ENCODE measurements at places on chromosomes 1 and 21.

DNA sequence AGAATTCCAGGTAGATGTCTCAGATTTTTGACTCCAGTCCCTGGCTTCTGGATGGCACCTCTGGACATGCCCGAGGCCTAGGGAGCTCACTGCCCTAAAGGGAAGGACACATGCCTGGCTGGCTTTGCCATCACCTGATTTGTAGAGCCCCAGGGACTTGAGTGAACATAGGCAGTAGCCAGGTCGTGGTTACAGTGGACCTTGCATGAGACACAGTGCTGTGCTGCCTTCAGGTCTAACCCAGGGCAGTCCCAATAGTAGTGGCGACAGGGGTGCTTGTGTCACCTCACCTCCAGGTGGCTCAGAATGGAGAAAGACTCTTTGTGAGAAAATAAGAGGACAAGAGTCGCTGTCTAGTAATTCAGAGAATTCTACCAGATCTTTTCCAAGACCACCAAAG is 166.7 kb downstream of the USP25 start:
- no peak for DNase-seq

DNA sequence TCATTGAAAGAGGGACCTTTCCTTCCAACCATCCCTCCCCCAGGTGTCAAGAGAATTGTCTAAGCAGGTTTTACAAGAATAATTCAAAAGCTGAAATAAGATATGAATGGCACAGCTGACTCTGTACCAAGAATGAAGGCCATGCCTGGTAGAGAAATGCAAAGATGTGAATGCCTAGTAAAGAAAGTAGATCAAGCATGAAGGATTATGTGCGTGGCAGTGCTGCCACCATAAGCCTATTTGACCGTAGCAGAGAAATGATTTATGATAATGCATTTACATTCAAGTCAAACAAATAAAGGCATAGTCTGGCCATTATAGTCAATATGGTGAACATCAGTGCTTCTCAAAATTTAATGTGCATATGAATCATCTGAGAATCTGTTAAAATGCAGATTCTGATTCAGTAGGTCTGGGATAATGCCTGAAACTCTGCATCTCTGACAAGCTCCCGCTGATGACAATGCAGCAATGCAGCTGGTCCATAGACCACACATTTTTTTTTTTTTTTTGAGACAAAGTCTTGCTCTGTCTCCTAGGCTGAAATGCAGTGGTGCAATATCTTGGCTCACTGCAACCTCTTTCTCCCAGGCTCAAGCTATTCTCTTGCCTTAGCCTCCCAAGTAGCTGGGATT is 16.6 kb upstream of the CLCA4 start:
- no peak for DNase-seq

DNA sequence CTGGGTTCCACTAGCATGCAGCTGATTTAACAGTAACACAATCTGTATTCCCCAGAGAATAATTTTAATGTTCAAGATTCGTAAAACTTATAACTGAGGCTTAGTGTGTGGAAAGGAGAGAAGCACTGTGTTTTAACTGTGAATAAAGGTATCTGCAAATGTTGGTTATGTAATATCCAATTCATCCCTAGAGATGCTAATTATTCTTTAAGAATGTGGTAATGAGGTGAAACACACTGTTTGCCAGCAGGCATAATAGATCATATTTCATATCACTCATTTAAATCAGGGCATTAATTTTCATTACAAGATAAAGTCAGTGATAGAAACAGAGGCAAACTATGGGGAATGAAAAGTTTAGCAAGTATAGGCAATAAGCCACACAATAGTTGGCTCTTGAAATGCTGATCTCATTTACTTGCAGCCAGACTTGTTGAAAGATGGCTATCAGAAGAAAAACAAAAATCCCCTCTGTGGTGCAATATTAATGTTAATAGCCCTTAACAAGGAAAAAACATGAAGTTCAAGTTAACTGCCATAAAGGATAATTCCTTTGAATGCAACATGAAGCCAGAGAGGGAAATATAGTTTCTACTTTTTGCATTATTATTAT is 33.4 kb downstream of the HMCN1 start:
- DNase-seq, result no peak

- DNase-seq, result no peak
These were observed 23.4 kb upstream of the ATF3 start for GRCh38 chr1:212585210-212585609.

DNA sequence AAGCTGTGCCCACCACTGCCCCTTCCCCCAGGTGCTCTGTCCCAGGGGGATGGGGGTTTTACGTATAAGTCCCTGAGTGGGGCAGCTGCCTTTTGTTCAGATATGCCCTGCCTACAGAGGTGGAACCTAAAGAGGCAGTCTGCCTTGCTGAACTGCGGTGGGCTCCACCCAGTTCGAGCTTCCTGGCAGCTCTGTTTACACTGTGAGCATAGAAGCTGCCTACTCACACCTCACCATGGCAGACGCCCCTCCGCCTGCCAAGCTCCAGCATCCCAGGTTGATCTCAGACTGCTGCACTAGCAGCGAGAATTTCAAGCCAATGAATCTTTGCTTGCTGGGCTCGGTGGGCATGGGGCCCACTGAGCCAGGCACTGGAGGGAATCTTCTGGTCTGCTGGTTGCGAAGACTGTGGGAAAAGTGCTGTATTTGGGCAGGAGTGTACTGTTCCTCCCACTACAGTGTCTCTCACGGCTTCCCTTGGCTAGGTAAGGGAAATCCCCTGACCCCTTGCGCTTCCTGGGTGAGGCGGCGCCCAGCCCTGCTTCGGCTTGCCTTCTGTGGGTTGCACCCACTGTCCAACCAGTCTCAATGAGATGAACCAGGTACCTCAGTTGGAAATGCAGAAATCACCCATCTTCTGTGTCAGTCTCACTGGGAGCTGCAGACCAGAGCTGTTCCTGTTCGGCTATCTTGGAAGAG is 17.6 kb upstream of the RWDD3 start:
- DNase-seq, result no peak

- DNase-seq, result peak; percentile 42
These were observed 560 bp downstream of the PLEKHM2 start for GRCh38 chr1:15684468-15685291.

DNA sequence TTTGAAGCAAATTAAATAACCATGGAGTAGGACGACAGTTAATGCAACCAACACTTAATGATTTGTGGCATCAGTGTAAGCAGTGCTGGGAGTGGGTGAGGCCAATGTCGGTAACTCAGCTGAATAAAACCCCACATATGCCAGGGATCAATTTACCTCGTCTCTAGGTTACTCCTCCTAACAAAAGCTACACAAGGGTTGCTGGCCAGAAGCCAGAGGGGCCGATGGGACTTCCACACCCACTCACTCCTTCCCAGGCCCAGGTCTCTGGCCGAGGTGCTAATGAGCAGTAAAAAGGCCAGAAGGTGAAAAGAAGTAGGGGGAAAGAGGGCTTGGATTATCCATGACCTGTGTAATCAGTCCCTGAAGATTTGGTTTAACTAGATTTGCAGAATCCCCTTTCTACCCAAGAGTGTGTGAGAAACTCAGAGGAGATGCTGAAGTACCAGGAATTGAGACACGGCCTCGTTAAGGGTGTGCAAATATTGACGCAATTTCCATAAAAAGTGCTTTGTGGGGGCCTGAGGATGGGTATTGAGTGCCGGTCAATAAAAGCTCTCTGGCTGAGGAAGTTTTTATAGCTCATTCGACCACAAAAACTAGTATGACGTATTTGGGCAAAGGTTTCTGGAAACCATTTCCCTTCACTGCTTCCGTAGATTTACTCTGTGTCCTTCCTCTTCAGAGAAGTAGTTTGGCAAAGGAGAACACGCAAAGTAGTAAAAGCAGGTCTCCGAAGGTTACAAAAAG is 145.5 kb downstream of the TBX15 start:
- DNase-seq, result no peak

- DNase-seq, result no peak
These were observed 136.1 kb downstream of the TNFSF18 start for GRCh38 chr1:172914501-172915144.

DNA sequence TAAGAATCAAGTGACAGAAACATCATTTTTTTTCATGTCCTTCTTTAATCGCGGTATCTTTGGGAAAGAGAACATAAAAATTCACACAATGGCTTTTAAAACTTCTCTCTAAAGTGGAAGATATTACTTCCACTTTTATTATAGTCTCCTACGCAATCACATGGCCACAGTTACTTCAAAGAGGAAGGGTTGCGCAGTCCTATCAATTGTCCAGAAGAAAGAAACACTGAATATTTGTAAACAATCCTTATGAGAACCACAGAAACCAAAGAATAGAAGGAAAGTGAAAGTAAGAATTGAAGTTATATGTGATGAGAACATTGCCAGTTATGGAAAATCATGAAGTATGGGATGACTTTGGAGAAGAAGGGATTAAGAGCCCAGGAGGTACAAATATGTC is 32.6 kb downstream of the CFH start:
- DNase-seq, result no peak

DNA sequence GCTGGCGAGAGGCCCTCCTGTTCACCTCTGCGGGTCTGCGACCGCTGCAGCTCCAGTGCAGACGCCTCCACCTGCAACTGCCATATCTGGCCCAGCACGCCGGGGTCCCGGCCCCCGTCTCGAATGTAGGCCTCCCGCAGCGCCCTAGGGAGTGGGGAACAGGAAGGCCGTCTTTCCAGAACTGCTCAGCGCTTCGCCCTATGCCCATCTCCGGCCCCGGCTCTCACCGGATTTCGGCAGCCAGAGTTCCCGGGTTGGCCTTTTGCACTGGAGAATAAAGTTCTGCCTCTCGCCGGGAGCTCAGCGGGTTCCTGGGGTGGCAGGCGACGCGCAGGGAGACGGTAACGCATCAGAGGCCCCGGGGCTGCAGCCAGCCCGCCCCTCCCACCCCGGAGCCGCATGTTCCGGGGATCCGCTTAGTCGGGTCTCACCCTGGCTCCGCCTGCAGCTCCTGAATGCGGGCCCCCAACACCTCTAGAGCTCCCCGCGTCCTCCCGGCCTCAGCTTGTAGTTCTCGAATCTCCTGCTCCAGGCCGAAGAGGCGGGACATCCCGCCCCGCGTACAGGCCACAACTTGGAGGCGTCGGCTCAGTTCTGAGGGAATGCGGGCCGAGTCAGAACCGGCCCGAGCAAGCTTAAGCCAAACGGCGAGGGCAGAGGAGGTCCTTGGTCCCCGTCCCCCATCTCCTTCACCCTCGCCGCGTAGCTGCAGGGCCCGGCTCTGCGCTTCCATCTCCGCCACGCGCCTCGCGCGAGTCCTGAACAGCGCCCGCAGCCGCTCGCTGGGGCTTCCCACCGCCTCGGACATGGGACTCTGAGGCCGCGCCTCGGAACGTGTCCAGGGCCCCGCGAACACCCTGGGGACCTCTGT is 1.1 kb downstream of the CCDC17 start:
- no peak for DNase-seq

- DNase-seq, result no peak
These were observed 14.3 kb downstream of the CD2 start for GRCh38 chr1:116768416-116769103.

GRCh38 chr1:100876291-100876690 is 18.4 kb downstream of the EXTL2 start:
- DNase-seq, result no peak

DNA sequence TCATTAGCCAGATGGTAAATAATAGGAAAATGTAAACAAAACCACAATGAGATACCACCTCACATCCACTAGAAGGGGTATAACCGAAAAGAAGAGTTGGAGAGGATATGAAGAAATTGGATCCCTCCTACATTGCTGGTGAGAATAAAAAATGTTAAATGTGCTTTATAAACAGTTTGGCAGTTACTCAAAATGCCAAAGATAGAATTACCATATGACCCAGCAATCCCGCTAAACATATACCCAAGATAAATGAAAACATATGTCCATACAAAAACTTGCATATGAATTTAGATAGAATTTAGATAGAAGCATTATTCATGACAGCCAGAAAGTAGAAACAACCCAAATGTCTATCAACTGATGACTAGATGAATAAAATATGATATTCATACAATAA is 4.4 kb upstream of the FMO2 start:
- no peak for DNase-seq

- DNase-seq, result no peak
These were observed 19.3 kb downstream of the GRHL3 start for GRCh38 chr1:24338447-24338846.

DNA sequence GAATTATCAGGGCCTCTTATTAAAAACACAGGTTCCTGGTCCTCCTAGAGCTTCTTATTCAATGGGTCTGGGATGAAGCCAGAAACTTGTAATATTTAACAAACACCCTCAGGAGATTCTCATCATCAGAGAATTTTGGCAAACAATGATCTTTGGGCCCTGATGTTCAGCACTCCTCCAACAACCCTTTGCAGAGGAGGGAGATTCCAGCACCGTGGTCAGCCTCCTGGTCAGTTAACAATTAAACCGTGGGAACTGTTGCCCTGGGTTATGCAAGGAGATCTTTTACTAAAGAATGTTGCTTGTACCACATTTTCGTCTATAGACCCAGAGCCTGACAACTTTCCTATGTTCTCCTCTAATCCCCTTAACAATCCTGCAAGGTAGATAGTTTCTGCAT is 294.4 kb downstream of the PLPP3 start:
- DNase-seq, result no peak

GRCh38 chr21:36402339-36402738 is 17.1 kb downstream of the CHAF1B start:
- no peak for DNase-seq

GRCh38 chr1:159187033-159187432 is 15.6 kb downstream of the CADM3 start:
- no peak for DNase-seq

GRCh38 chr21:42473498-42474042 is 22.5 kb downstream of the RSPH1 start:
- DNase-seq, result no peak

GRCh38 chr1:66354311-66355201 is 179.4 kb upstream of the SGIP1 start:
- no peak for DNase-seq

DNA sequence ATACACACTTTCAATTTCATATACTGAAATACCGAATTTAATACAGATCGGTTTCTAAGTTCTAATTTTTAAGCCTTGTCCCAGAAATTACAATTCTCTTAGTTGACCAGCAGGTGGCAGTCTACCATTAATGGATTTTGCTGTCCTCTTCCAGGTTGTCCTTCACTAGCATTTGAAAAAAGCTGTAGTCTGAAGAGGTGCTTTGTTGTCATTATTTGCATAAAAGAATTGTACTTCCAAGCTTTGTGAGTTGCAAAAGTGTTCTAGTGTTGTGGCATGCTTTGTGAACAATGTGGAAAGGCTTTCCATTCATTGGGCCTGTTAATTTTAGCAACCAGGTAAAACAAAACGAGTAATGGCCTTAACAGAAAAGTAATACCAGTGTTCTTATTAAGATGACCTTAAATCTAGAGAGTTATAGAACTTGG is 193.6 kb downstream of the RPS6KC1 start:
- peak; percentile 34 for DNase-seq

DNA sequence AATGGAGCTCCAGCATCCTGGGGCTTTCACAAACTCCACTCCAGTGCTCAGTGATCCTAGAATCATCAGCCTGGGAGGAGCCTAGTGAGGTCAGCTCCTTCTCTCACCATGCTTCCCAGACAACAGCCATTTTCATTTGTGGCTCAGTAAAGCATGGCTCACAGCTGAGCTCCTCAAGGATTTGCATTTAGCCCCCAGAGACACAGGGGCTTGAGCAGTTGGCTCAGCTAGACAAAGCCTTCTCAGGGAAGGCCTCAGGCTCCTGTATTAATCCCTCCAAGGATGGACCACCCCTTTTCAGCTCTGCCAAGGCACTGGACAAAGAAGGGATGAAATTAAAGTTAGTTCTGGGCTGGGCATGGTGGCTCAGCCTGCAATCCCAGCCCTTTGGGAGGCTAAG is 39.5 kb downstream of the ERI3 start:
- no peak for DNase-seq

Data from DND-41 (cell line).